Activated CD4-positive, alpha-beta T cell treated with anti-CD3 and anti-CD28 coated beads, Interleukin-2, Interleukin-4, amounts not matched to agents 100 ng/mL and 50 ng/mL, durations not matched to agents 16 hours and 8 hours (primary cell): ENCODE measurements at places on chromosomes 3 and 15.

DNA sequence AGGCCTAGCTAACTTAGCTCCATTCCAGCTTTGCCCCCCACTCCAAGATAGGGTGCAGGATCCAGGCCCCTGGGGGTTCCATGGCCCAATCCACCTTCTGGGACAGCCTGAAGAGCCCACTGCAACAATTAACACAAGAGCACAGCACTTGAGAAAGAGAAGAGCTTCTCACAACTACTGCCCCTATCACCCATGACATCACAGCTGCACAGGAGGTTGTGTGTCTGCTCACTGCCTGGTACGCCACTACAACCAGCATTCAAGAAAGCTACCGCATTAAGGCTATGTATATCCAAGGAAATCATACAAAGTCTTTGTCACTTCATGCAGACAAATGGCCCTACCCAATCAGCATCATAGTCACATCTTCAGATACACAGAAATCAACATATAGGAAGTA, 62.0 kb downstream of the MYO5A start:
- DNase-seq: no peak

DNA sequence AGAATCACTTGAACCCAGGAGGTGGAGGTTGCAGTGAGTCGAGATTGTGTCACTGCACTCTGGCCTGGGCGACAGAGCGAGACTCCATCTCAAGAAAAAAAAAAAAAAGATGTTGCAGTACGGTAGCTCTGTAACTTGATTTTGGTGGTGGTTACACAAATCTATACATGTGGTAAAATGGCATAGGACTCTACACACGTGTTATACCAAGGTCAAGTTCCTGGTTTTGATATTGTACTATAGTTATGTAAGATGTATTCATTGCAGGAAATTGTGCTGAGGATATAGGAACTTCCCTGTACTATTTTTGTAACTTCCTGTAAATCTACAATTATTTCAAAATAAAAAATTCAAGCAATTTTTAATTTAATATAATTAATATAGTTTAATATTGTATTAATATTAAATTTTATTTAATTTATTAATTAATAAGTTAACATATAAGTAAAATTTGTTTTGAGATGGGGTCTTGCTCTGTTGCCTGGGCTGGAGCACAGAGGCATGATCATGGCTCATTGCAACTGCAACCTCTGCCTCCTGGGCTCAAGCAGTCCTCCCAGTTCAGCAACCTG, 9.9 kb downstream of the MYD88 start:
- DNase-seq: no peak

GRCh38 chr3:194945508-194945907, 259.8 kb downstream of the FAM43A start:
- DNase-seq: no peak

DNA sequence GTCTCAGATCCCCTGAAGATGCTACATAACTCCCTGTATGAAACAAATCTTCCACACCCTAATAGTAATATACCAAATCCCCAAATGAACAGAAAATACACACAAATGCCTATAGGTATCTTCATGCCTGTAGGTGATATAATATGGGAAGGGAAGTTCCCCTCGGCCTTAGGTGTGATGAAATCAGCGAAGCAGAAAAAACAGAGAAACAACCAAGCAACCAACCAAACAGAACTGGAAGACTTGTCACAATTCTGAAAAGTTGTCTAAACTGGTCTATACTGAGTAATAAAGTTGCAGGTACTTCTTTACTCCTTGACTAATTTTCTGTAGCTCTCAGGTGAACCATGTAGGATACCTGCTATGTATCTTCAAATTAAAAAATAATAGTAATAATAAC, 82.2 kb upstream of the SATB1 start:
- DNase-seq: no peak

GRCh38 chr3:82973791-82974190, 1212.3 kb upstream of the GBE1 start:
- no peak for DNase-seq

DNA sequence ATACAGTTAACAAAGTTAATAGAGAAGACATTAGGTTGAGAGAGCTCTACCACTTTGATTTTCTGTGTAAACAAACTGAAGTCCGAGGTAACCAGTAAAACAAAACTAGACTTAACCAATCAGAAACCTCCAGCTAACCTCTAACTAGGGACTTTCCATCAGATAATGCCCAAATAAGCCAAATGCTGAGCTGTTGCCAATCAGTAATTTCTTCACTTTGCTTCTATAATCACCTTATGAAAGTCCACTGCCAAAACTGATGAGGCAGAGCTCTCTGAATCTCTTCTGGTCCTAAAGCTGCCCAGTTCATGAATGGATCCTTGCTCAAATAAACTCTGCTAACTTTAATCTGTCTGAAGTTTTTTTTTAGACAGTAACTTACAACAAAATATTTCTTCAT, 448.0 kb upstream of the NECTIN3 start:
- DNase-seq: no peak

GRCh38 chr3:177932346-177932745, 603.9 kb upstream of the KCNMB2 start:
- no peak for DNase-seq

DNA sequence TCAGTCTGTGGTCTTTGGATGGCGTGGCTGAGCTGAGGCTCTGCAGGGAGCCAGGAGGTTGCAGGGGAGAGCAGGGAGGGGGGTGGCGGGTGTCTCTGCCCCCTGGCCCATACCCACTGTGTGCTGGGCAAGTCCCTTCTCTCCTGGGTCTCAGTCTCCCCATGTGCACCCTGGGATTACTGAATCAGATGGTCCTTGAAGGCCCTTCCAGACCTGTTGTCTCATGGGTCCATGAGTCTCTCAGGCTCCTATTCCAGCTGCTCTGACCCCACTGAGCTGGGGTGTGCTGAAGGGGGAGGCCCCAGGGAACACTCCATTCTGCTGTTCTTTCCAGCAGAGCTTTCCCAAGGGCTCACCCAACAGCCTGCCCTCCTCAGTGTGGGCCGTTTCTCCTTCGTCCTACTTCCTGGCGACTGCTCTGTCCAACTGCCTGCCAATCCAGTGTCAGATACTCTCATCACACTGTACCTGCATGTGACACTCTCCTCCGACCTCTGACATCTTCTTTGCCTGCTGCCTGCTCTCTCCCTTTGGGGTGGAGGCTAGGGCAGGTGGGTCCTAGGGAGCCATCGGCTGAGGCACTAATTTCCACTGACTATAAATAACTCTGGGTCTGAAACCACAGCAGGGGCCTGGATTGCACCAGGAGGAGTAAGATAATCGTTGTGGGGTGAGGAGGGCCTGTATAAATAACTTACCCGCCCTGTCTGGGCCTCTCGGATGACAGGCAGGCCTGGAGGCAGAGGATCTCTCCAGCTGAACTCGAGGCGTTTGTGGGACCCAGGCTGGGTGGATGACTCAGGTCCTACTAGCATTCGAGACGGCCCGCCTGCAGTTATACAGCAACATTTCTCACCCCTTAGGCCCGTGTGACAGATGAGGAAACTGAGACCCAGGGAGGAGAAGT, 67.1 kb downstream of the ATP2B2 start:
- DNase-seq: no peak

GRCh38 chr3:194985031-194985578, 285.9 kb downstream of the XXYLT1 start:
- no peak for DNase-seq

- no peak for DNase-seq
Measured at GRCh38 chr3:100865442-100865841, 127.8 kb downstream of the ABI3BP start.

GRCh38 chr3:74135808-74136207, 478.7 kb downstream of the CNTN3 start:
- DNase-seq: no peak

GRCh38 chr3:125436921-125437320, 61.8 kb upstream of the ZNF148 start:
- DNase-seq: no peak

DNA sequence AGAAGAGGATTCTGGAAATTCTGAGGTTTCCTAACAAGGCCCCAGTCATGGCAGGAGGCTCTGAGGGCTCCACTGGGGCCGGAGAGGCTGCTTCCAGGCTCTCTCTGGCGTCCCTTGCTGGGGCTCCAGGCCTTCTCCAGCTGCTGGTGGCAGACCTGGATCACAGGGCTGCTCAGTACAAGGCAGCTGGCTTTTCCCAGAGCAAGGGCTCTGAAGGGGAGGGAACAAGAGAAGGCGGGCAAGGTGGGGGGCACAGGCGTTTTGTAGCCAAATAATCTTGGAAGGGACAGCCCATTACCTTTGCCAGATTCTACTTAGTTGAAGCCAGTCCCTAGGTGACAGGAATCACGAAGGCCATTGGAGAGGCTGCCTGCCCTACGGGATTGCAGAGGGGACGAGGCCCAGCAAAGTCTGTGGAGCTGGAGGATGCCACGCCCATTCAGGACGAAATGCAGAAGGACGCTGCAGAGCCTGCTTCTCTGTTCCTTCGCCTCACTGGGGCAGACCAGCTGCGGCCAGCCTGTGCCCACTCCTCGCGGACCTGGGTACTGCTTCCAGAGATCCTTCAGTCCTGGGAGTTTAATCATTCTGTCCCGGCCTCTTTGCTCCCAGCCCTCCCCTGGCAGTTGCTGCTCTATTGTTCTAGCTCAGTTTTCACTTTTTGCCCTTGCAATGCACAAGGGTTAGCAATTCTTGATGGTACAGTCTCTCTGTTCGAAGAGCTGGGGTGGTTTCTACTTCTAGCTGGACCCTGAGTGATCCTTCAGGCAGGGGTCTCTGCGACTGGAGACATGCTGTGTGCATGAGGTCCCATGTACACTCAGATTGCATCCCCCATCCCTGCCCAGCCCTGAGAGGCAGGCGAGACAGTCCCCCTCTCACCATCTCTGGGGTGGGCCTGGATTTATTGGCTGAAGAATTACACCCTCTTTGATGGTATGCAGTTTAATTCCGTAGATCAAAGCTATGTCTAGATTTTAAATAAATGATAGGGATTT, 149.3 kb upstream of the MEF2A start:
- DNase-seq: no peak

DNA sequence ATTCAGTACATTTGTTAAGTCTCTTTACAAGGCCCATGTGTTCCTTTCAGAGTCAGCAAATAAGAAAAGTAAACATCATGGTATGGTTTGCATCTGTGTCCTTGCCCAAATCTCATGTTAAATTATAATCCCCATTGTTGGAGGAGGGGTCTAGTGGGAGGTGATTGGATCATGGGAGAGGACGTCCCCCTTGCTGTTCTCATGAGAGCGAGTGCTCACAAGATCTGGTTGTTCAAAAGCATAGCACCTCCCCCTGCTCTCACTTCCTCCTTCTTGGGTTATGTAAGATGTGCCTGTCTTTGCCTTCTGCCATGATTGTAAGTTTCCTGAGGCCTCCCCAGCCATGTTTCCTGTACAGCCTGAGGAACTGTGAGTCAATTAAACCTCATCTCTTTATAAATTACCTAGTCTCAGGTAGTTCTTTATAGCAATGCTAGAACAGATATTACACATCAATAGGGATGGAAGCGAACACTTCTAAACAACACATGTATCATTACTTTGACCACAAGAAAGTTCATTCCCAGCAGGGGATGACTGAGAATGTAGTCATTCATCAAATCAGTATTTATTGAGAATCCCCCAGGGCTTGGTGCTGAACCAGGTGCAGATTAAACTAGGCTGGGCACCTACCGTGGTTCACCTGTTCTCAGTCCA, 4.1 kb downstream of the EFCAB12 start:
- no peak for DNase-seq

DNA sequence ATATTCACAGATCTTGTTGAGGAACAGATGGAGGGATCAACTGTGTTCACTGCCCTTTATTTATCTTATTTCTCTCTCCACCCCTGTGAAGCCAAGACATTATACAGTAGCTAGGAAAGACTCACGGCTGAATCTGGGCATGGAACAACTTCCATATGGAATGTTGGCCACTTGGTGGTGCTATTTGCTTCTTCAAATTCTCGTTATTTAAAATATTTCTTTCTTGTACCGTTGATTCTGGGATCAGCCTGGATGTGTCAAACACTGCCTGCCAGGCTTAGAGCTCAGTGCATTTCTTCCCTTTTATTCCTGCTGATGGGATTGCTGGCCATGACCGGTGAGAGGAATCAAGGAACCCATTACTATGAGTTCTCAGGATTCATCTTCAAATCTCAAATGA, 17.5 kb upstream of the GASK1A start:
- DNase-seq: no peak

DNA sequence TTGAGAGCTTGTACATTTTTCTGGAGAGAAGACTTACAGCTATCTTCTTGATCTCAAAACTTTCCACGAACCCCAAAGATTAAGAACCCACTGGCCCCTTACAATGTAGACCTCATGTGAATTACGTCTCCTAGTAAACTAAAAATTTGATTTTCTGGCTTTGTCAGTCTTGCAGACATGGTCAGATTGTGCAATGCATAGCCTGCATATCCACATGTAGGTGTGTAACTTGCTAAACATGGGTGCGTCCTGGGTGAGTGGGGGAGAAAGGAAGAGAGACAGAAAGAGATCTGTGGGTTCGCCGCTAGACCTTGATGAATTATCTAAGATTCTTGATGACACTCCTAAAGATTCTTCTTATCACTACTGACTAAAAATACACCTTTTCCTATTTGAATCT, 561.2 kb upstream of the MDFIC2 start:
- DNase-seq: no peak

DNA sequence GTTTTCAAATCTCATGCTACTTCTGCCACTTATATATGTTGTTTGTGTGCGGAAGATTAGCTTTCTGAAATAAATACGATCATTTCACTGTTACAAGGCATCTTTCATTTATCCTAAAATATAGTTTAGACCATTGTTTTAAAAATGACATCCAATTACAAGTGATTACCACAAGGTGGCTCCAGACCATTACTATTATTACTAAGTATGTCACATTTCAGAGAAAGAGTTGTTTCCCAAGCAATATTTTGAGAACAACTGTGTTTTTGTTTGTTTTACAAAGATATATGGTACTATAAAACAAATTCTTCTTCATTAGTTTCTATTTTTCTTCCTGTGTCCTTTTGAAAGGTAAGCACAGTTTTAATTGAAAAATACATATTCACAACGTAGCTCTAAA, 136.0 kb upstream of the RAP2B start:
- DNase-seq: peak; percentile 25

GRCh38 chr15:77292969-77293558, 126.8 kb downstream of the PEAK1 start:
- no peak for DNase-seq

GRCh38 chr3:153246331-153246730, 84.3 kb downstream of the RAP2B start:
- no peak for DNase-seq

DNA sequence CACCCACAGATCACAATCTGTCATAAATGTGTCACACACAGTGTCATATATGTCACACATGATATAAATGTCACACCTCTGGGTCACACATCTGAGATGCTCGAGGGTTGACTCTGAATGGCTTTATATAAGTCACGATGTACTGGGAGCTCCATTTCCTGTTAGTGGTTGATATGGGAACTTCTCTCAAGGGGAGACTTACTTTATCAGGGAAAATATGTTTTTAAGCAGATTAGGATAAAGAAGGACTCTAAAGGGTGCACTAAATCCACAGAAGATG, 83.9 kb upstream of the MEF2A start:
- DNase-seq: no peak

DNA sequence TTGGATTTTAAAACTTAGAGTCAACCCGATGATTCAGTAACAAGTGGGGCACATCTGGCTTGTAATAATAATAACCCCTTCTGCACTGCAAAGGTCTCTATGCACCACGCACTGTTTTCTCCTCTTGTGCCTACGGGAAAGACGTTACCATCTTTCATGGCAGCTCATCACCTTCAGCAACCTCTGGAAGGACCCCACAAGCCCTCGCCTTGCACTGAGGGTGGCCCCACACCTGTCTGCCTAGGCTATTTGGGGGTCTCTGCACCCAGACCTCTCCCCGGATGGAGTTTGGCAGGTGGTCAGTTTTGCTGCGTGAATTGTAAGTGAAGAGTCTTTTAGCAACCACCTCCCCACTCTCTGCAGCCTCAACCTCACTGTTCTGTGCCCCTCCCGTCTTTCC, 138.6 kb upstream of the MEF2A start:
- no peak for DNase-seq
